Stimulated activated CD8-positive, alpha-beta memory T cell treated with anti-CD3 and anti-CD28 coated beads, Interleukin-15, amount 100 ng/mL, for 48 hours (primary cell): ENCODE measurements at places on chromosomes 3 and 15.

DNA sequence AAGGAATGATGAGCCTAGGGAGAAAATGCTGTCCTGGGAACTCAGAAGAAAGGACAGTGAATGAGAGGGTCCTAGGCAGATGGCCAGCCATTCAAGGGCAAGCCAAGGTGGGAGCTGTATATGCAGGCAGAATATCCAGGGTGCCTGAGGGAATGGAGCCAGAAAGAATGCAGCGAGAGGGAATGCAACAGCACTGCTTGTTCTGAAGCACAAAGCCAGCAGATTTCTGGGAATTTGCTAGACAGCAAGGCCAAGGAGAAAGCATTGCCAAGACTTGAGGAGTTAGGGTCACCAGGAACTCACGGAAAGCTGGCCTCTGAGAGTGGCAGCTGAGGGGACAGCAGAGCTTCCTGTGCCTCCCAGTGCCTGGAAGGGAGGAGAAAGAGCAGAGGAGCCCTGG lies 200.6 kb downstream of the MYRIP start:
- DNase-seq, result no peak

DNA sequence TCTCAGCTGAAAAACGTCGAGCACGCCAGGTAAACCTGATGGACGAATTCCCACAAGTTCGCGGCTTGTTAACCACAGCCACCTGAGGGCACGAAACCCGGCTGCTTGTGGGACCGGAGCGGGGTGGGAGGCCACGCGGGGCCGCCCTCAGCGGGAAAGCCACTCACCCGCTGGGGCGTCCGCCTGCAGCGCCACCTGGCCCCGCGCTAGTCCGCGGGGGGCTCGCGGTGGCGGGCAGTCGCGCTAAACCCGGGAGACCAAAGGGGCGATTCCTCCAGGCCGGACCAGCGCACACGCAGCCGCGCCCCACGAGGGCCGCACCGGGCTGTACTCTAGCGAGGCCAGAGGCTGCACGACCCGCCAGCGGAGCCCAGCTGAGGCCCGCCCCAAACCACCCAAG lies 15.7 kb upstream of the CFAP161 start:
- no peak for DNase-seq

DNA sequence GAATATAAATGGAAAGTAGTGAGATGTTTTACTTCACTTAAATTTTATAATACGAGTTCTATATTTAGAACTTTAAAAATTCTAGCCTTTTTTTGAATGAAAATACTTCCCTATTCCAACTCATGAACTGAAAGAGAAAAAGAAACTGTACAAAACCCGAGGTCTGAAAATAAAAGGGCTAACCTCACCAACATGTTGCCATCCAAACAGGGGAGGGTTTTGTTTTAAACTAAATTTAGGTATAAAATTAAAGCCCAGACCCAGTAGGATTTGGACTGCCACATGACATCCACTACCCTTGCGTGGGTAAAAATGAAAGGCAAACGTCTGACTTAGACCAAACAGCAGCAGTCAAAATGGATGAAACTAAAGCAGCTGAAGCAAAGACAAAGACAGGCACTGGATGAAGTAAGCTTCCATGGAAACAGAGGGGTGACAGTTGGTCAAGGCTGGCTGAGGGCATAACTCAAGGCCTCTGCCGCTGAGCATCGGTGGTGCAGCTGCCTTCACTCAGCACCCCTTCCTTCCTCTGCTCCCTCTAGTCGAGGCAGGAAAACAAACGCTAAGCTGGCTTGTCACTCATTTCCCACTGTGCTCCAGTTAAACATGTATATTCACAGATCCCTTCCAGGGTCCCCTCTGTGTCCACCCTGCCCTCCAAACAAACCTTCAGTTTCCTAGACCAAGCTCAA lies 58.1 kb downstream of the TM4SF4 start:
- DNase-seq, result no peak

DNA sequence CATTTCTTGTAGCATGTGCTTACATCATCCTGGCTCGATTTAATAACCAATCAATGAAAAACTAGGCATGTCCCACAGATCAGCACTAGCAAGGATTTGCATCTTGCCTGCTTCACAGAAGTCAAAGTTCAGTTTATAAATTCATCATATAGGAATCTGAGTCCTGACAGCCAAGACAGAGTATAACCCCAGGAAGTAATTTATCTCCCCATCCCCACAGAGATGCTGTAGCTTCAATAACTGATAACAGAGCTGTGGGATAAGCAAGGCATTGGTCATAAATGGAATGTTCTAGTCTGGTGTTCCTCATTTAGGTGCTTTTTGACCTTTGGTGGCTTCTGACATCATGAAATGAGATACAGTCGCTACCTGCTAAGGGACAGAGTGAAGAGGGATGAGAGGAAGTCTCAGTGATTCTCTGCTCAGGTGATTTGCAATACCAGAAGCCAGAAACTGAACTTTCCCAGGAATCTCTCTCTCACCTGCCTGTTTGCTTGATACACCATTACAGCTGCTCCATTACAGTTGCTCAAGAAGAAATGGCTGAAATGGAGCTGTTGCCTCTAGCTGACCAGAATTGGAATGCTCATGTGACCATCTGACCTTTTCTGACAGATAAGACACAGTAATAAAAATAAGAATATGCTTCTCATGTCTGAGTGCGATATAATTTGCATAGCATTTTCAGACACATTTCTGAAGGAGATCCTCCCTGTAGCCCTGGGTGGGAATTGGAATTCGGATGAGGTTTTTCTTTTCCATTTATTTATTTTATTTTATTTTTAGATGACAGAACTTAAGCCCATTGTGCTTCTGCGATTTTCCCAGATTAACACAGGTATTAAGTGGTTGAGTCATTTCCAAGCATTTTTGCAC lies 217.1 kb upstream of the KCNMB2 start:
- no peak for DNase-seq

DNA sequence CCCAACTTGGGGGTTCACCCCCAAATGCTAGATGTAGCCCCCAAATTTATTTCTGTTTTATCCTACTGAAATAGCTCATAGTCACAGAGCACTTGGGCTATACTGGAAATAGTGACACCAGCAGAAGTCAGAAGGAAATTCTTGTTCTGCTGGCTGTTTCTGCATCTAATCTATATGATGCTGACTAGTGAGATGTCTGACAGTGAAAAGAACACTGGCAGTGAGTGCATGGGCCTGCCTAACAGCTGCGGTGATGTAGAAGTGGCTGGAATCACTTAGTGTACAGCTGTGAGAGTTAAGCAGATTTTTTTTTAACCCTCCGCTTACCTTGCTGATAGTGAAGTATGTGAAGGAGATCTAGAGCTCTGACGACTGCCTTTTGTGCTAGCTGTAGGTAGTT lies 14.0 kb downstream of the TTC14 start:
- DNase-seq, result no peak

DNA sequence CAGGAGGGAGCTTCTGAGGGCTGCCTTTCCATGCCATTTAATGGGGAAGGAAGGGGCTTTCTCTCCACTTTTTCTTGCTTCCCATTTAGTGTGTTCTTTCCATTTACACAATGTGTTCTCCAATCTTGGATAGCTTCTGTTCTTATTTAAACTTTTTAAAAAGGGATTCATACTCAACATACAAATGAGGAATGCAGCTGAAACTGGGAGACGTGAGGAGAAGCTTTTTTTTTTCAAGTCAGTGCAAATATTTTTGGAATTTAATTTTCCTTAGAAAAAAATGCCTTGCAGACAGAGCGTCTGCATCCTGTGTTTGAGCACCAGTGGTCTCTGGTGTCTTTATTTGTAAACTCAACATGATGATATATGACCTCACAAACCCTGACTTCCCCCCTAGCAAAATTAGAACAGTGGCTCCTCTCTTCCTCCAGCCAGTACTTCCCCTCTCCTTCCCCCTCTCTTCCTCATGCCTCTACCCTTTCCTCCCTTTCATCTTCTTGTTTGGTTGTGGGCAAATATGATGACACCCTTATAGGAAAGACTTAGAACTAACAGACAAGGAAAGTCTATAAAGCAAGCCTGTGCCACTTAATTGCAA lies 48.1 kb upstream of the PCSK6 start:
- DNase-seq, result no peak

DNA sequence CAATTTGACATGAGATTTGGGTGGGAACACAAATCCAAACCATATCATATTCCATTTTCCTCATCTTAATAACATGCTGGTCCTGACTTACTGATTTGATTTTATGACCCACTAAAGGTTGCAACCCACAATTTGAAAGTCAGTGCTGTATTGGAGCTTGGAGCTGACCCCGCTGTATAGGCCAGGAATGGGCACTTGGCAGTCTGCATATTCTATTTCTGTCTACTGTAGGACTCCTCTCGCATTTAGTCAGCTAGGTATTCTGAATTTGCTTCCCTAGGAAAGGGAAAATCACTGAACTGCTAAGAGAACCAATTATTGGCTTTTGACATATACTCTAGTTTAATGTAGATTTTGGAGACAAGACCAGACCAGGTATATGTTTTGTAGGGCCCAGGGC lies 157.0 kb downstream of the MFSD1 start:
- no peak for DNase-seq

DNA sequence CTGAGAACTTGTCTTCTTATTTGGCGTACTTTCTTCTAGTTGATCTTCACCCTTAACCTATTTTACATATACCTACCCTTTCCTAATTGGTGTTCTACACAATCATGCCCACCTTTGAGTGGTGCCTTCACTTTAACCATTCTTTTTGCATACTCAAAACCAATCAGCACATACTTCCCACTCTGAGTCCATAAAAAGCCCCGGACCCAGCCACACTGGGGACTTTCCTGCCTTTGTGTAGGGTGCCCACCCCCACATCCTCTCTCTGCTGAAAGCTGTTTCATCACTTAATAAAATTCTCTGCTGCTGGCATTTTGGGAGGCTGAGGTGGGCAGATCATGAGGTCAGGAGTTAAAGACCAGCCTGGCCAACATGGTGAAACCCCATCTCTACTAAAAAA lies 15.9 kb upstream of the CHST2 start:
- no peak for DNase-seq

- DNase-seq, result no peak
Measured at GRCh38 chr3:157086060-157086750, 73.7 kb downstream of the CCNL1 start.

DNA sequence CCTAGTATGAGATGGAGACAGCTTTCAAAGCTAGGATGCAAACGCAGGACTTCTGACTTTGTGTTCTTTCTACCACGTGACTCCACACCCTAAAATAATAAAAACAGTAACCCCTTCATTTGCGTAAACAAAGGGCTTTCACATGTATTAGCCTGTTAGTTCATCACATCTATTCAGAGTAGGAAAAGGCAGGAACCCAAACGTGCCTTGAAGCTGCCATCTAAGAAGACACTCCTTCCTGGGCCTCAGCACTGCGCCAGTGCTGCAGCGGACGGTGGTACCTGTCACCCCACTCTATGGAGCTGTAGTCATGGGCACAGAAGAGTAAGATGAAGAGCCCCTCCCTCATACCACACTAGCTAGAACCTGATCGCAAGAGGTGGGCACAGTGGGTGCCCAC lies 34.3 kb downstream of the PLD1 start:
- no peak for DNase-seq

DNA sequence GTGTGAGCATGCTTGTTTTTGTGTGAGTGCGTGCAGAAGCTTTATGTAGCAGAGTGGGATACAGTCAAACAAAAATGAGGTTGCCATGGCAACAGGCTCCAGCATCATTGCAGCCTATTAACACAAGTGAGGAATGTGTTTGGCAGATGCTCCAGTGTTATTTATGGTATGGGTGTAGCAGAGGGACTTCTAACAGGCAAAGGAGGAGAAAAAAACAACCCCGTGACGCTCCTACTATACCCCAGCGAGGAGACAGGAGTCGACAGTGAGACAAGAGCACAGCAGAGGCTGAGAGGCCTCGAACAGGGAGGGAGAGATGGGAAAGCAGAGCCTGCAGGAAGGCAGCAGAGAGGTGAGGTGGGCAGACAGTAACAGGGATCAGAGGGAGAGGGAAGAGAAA lies 4.9 kb downstream of the ADCY5 start:
- no peak for DNase-seq

DNA sequence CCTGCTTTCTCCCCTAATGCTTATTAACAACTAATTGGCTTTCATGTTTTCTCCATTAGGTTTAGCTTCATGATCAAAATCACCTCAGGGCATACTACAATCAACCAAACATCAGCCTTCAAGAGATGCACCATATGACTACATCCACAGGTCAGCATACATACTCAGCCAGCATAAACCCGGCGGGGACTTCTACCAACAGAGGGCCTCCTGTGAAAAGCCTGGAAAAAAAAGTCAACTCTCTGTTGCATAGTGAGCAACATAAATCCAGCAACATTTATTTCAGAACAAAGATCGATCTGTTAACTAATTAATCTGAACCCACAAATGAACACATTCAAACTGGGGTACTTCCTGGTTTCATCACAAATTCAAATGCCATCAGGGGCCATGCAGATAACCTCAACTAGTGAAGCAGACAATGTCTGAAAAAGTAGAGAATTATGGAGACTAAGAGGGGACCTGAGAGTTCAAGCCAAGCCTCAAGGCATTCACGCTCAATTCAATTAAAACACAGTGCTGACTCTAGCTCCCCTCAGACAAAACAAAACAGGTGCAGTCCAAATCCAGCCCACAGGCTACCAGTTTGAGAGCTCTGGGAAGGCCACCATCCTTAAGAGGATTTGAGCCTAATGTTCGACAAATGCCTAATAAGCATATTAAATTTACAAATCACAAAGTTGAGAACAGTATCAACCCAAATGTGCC lies 124.5 kb downstream of the MAGI1 start:
- DNase-seq, result no peak

GRCh38 chr15:82951472-82952157 lies 905 bp downstream of the HOMER2 start:
- no peak for DNase-seq

- DNase-seq, result no peak
Measured at GRCh38 chr15:89665449-89666181, 10.3 kb upstream of the KIF7 start.

DNA sequence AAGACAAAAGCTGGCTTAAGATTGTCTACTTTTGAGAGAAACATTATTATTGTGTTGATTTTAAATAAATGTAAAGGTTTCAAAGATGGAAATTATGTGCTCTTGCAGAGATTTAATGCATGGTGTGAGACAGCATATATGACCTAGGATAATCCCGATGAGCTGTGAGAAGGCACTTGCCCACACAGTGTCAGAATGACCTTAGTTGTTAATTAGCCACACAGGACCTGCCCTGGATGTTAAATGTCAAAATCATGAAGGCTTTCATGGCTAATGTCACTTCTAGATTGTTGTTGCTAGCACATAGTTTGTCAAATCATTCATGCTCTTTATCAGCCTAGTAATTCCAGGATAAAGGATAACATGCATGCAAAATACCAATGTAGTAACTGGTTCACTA lies 135.3 kb upstream of the GAP43 start:
- no peak for DNase-seq
